ENCODE measurements at places on chromosomes 4 and X. TPM values are rescaled to one million over a fixed set of nuclear protein-coding genes. Genes with fewer than 3 reads are reported as not detected.

DMRTC1 gene
- not detected for total RNA-seq

DNA sequence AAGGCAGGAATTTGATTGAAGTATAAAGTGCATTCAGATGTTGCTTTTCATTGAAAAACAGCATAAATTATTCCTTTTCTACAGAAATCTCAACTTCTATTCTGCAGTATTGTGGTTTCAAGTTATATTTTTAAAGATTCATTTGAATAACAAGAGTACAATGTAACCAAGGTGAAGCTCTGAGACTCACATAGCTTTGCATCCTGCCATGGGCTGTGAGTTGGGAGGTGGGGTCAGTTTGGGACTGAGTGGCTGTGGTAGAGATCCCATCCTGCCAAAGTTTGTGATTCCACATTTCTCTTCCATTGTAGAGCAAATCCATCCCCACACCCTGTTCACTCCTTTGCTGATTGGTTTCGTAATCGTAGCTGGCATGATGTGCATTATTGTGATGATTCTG, 69.2 kb downstream of the KIT start:
- no peak for DNase-seq

DNA sequence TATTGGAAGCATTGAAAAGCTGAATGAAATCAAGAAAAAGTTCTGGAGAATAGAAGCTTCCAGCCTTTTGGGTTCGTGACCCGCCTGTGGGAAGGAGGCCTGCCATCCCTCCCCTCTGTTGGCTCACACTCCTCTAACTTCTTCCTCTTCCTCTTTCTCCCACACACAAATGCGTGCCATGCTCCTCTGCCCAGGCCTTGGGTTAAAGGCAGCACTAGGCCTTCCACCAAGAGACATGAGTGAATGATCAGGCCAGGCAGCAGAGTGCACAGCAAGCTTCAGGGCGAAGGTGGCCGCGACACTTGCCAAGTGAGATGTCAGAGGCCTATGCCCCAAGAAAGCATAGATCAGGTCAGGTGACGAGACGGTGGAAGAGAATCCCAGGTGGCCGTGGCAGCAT, 38.4 kb downstream of the FAM193A start:
- no peak for DNase-seq

ETFDH gene
- total RNA-seq, result 28.9 TPM

TNIP3 gene
- total RNA-seq, result 1.2 TPM

SAP30 gene
- 28.9 TPM for total RNA-seq

GRCh38 chr4:152095701-152096070, 334.9 kb upstream of the GATB start:
- no peak for DNase-seq

GUCY1B1 gene
- total RNA-seq, result 53.9 TPM

GRCh38 chrX:13693341-13693961, 4.5 kb downstream of the RAB9A start:
- no peak for DNase-seq

DNA sequence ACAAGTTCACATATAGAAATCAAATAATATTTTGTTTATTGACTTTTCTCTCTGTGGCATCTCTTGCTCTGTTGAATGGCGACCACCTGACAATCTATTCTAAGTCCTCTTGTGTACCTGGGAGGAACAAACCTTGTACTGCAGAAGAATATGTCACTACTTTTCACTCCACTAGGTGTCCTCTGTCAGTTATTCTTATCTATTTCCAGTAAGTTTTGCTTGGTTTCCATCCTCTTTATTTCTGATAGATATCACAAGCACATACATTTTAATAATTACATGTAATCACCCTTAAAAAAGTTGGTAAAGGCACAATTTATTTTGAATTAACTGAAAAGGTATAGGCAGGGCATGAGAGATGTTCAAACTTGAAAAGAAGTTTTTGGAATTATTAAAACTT, 238.4 kb downstream of the SNCA start:
- DNase-seq, result no peak

- peak; percentile 48 for DNase-seq
These were observed 13.1 kb downstream of the TCEAL7 start for GRCh38 chrX:103343105-103343504.

DNA sequence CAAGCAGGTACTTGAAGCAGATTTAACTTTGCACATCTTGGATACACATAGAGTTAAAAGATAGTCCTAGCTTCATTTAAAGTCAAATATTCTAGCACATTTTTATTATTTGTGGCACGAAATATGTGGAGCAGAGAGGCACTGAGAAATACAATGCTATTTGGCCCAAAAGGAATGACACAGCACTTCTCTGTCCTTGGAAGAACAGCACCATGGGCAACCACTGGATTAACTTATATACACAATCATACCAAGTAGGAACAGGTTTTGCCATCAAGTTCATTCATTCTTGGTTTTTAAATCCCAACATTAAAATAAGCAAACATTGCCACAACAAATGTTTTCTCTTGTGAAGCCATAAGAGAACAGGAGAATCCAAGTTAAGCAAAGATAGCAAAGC, 924 bp upstream of the ENAM start:
- no peak for DNase-seq

GRCh38 chrX:2226906-2227656, 273.7 kb downstream of the DHRSX start:
- no peak for DNase-seq

F8A2 gene
- total RNA-seq, result 0.72 TPM

DNA sequence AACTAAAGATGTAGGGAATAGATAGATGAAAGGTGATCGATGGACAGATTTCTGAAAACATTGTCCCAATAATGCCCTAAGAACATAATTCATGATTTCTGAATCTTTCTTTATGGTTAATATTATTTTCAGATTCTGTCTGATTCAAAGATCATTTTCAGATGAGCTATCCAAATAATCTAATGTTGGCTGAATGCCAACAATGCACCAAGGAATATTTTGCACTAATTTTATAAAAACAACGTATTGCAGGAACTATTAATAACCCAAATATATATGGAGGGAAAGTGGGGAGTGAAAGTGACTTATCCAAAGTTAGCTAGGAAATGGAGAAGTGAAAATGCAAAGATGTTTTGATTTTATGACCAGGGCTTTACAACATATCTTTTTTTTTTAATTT, 1675.5 kb downstream of the STIM2 start:
- no peak for DNase-seq

MAP7D2 gene
- total RNA-seq, result 0.24 TPM

GRCh38 chrX:39242187-39242586, 440.9 kb downstream of the MID1IP1 start:
- peak; percentile 17 for DNase-seq

DNA sequence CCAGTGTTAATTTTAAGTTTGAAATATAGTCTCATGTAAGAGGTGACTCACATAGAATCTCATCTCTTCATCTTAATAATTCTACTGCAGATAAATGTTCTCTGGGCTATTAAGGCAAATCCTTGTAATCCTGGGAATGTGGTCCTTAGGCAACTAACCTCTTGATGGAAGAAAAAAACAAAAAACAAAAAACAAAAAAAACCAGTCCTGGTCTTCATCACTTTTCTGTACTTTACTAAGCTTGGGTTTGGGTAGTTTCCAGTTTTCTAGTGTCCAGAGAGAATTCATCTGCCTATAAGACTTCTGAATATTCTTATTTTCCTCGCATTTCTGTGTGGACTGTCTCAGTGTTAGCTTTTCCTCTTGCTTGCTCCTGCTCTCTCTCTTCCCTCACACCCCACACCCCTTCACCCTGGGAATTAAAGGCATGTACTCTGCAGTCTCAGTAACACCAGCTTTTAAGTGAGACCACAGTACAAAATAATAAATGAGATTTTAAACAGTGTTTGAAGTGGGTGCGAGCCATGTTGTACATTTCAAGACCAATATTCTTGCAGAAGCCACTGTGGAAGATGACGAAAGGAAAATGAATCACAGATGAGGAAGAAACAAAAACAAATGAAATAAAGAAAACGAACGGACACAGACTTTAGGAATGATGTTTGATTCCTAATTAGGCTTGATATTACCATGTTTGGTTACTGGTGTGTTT, 51.7 kb downstream of the HAND2 start:
- peak; percentile 89 for DNase-seq

ARMCX4 gene
- 11.6 TPM for total RNA-seq

- DNase-seq, result no peak
These were observed 18.0 kb downstream of the NBDY start for GRCh38 chrX:56746996-56747395.

GRCh38 chr4:83388313-83388676, 53.6 kb upstream of the HPSE start:
- no peak for DNase-seq

TMEM271 gene
- not detected for total RNA-seq

SYTL4 gene
- 9.4 TPM for total RNA-seq

MAGEC2 gene
- 0.48 TPM for total RNA-seq

DNA sequence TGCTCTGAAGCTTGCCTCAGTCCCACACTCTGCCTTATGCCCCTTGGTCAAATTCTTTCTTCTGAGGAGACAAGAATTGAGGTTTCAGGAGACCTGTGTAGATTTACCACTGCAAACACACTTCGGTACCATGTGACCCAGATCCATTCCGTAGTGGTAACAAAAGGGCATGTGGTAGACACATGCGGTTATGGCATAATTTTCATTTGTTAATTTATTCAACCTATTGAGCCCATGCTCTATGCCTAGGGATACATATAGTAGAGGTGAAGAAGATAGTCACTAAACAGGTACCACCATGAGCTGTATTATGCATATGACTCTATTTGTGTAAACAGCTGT, 190.9 kb downstream of the NDST4 start:
- no peak for DNase-seq

PGRMC2 gene
- total RNA-seq, result 46.2 TPM

PRR32 gene
- total RNA-seq, result 0.48 TPM

GRCh38 chr4:159077702-159078495, 25.0 kb upstream of the RAPGEF2 start:
- no peak for DNase-seq

DNA sequence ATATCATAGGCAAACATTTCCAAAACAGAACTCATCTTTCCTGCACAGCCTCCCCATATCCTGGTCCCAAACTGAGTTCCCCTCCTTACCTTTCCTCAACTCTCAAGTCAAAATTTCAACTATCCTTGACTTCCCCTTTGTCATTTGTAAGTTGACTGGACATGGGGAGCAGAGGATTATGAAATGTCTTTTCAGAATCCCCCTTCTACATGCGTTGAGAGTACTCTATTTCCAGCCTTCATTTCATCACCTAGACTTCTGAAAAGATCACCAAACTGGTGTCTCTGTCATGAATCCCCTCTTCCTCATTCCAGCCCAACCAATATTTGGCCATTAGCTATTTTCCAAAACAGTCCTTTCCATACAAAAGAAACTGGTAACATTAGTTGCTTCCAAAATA, 95.2 kb downstream of the SYNPO2 start:
- no peak for DNase-seq

DNA sequence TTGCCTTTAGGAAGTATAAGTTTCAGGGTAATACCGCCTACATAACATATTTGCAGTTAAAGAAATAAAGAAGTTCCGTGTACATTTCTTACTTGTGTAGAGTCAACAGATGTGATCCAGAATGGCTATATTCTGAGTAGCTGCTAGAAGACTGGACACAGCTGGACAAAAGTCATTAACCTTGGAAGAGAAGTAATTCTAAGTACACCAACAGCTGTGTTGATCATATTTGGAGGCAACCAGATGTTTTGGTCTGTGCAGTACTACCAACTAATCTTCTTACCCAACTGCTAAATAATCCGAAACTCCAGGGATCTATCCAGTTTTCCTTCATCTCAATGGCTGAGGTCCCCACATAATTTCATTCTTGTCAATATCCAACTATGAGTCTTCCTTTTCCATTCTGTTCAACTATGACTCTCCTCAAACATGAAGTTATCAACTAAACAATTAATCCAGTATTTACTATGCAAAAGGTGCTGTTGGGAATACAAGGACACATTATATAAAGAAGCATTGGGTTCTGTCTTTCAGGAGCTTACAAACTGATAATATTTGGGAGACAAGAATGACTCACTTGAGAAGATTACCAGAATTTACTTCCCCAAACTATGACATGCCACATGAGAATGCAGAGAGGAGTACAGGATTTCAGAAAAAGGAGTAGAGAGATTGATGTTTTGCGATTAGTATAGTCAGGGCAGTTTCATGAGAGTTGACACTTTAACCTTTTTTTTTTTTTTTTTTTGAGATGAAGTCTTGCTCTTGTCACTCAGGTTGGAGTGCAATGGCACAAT, 78.2 kb downstream of the COL4A6 start:
- DNase-seq, result no peak

DNA sequence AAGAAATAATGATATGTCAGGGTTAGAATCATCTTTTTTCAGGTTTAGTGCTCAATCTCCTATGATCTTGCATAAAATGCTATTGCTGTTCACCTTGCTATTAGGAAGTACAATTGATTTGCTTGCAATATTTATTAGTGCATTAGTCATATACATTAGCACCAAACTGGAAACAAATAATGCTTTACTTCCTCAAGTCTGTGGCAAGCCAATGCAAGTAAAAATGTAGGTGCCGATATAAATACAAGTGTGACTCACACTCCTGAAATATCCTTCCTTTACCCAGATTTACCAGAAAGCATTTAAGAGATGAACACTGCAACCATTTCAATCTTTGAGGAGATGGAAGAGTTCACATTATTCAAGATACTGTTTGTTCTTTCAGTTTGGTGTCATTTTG, 1487.7 kb upstream of the ADGRL3 start:
- DNase-seq, result no peak

DNA sequence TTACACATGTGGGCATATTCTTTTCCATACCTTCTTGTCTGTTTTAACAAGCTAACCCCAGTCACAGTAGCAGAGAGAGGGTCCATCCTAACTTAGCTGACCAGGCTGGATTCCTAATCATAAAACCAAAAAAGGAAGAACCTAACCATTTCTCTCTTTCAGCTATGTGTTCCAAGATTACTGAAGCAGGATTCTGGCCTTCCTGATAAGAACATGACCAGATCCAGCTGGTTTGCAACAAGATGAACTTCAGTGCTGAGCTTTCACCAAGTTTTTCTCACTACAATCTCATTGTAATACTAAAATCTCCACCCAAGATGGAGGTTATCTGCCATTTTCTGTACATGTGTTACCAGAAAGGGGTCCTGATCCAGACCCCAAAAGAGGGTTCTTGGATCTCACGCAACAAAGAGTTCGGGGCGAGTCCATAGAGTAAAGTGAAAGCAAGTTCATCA, 20.4 kb upstream of the UBA6 start:
- DNase-seq, result no peak

DNA sequence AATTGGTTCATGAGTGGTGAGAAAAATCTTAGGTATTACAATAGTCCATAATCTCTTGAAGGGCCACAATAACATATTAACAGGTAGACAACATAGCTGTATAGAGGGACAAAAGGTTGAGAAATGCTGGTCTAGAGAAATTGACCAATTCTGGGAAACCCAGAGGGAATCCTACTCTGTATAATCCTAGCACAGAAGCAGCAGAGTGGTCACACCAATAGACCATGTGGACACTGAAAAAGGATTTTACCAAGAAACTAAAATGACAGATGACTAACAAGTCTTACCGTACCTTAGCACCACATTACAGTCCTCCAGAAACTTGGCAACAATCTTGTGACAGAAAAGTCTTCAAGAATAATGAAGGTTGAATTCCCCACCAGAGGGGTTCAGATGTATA, 169.1 kb upstream of the PCDH18 start:
- no peak for DNase-seq

DNA sequence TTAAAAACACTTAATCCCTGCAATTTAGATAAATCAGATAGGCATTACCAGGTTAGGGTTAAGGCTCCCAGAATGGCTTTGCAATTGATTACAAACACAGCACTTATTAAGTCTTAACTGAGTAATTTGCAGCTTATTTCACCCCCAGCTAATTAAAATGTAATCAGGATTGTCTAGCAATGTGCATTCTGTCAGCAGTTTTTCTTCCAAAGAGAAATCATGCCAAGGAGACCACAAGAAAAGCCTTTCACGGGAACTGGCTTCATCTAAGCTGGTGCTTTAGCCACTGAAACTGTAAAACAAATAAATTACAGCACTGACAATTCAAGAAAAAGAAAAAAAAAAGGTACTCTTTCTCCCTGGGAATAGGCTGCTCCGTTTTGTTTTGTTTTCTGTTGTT, 2.1 kb downstream of the ANOS1 start:
- no peak for DNase-seq
